A673 (cell line): ENCODE measurements at places on chromosomes 6 and 20. TPM values are rescaled to one million over a fixed set of nuclear protein-coding genes. Genes with fewer than 3 reads are reported as not detected.

DNA sequence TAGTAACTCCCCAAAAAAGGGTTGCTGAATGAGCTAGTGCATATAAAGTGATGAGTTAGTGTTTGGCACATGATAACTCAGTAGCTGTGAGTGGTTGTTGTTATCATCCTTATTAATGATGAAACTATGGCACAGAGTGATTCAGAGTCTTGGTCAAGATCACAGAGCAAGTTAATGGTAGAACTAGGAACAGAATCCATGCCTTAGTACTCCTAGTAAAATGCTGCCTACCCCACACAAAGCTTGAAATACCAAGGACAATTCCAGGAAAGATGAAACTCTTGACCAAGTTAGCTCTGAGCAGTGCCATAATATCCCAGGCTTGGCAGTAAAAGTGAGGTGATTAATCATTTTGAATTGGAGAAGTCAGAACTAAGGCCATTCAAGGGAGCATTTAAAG, 109.1 kb upstream of the ENPP5 start:
- H3K27ac ChIP-seq = no peak overlapping the region
- no peaks in the 10 kb centered on the region for H3K4me1 ChIP-seq
- no peak for DNase-seq
- H3K4me3 ChIP-seq = no peak overlapping the region
- H3K36me3 ChIP-seq = no peaks in the 10 kb centered on the region
- H3K27me3 ChIP-seq = peaks cover 60% of the 10 kb centered on the region

DNA sequence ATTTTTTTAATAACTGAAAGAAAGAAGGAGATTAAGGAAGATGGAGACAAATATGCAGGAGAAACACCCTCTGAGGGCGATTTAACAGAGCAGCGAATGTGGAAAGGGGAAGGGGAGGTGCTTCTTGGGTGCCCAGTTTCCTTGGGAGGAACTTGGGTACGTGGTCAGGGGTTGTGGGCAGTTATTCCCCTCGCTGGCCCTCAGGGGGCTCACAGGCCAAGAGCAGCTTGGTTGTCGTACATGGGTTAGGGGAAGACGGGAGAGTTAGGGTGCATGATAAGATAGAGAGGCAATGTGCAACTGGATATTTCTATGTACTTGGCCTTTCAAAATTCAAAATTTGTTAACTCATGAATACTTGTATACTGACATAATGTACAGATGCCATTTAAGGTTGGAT, 7.0 kb upstream of the TUBB2A start:
- H3K27ac ChIP-seq = no peak overlapping the region
- no peaks in the 10 kb centered on the region for H3K27me3 ChIP-seq
- H3K4me3 ChIP-seq = no peak overlapping the region
- no peak for DNase-seq
- H3K4me1 ChIP-seq = peaks cover 32% of the 10 kb centered on the region

DNA sequence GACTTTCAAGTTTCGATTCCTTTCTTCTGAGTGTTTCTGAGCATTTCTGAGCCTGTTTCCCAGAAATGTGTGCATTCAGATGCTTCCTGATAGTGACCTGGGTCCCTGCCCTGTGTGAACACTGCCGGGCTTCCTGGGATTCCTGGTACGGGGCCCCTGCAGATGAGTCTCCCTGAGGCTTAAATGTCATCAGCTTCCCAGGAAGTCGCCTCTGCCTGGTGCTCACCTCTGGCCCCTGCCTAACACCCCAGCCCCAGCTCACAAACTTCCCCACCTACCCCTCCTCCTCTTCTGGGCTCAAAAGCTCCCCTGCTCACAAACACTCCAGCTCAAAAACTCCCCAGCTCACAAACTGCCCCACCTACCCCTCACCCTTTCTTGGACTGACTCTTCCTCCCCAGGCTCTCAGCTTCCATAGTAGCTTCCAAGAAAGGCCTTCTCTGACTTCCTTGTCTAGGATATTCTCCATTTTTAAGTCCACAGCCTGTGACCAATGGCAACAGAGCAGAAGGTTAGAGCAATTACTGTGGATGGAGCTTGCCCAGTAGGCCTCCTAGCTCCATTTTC, 42.0 kb downstream of the TGM2 start:
- H3K27me3 ChIP-seq = no peaks in the 10 kb centered on the region
- no peak overlapping the region for H3K27ac ChIP-seq

- no peak overlapping the region for H3K27ac ChIP-seq
- H3K4me1 ChIP-seq = peaks cover 18% of the 10 kb centered on the region
- no peaks in the 10 kb centered on the region for H3K27me3 ChIP-seq
- H3K36me3 ChIP-seq = no peaks in the 10 kb centered on the region
- DNase-seq = no peak
Measured at GRCh38 chr6:14655201-14656061, 537.9 kb downstream of the CD83 start.

- no peak overlapping the region for H3K4me3 ChIP-seq
- H3K27ac ChIP-seq = no peak overlapping the region
Measured at GRCh38 chr6:30568245-30568644, 3.0 kb upstream of the ABCF1 start.

- H3K4me3 ChIP-seq = no peak overlapping the region
- H3K36me3 ChIP-seq = peaks cover 81% of the 10 kb centered on the region
- no peak for DNase-seq
- H3K4me1 ChIP-seq = no peaks in the 10 kb centered on the region
Measured at GRCh38 chr20:41167118-41167470, 29.8 kb downstream of the PLCG1 start.

DNA sequence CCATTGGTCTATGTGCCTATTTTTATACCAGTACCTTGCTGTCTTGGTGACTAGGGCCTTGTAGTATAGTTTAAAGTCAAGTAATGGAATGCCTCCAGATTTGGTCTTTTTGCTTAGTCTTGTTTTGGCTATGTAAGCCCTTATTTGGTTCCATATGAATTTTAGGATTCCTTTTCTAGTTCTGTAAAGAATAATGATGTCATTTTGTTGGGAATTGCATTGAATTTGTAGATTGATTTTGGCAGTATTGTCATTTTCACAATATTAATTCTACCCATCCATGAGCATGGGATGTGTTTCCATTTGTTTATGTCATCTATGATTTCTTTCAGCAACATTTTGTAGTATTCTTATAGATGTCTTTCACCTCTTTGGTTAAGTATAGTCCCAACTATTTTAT, 96.4 kb upstream of the PAK5 start:
- H3K4me3 ChIP-seq = no peak overlapping the region
- no peaks in the 10 kb centered on the region for H3K27me3 ChIP-seq
- H3K4me1 ChIP-seq = no peaks in the 10 kb centered on the region

The HLA-DPA1 gene
- 0.35 and 0.43 TPM in 2 replicates for total RNA-seq

The PAK1IP1 gene
- total RNA-seq = 34.4 and 41.6 TPM in 2 replicates

The SOX18 gene
- 0.30 and 0.70 TPM in 2 replicates for total RNA-seq

The UNC93A gene
- total RNA-seq = not detected in 2 replicates
